Stimulated activated CD4-positive, alpha-beta T cell treated with anti-CD3 and anti-CD28 coated beads, TNF-alpha, amount 100 ng/mL, for 48 hours (primary cell): ENCODE measurements at places on chromosomes 11 and 22.

DNA sequence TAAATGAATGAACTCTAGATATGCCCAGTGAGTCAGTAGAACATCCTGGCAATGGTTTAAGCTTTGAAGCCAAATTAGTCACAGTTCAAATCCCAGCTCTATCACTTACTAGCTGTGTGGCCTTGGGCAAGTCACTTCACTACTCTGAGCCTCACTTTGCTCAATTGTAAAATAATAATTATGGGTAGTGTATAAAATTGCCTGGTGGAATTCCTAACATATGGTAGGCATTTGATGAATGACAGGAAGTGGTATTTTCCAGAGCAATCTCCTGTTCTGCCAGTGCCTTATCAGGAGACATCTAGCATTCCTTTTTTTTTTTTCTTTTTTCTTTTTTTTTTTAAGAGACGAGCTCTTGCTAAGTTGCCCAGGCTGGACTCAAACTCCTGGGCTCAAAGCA, 13.0 kb downstream of the SCN4B start:
- DNase-seq, result no peak

GRCh38 chr11:43360361-43361032, 1.8 kb downstream of the TTC17 start:
- no peak for DNase-seq

DNA sequence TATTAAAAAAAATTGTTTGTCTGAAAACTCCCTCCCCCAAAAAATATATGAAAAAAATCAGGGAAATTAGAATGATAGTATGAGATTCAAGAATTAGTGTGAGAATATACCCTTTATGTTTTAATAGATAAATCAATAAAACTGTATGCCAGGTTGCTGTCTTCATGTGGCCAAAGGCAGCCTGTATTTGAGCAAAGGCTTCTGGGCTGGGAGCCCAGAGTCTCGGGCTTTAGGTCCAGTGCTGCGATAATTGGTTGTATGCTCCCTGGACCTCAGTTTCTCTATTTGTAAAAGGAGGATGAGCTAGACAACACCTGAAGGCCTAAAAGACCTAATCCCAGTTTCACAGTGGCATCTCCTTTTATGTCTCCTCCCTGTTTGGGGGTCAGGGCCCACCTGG, 29.8 kb downstream of the THOC5 start:
- DNase-seq, result no peak

GRCh38 chr11:68146704-68147474, 25.7 kb upstream of the CHKA start:
- DNase-seq, result no peak

GRCh38 chr22:37079668-37080171, 28.2 kb downstream of the KCTD17 start:
- peak; percentile 85 for DNase-seq

GRCh38 chr22:41621911-41622179, 750 bp downstream of the XRCC6 start:
- no peak for DNase-seq

DNA sequence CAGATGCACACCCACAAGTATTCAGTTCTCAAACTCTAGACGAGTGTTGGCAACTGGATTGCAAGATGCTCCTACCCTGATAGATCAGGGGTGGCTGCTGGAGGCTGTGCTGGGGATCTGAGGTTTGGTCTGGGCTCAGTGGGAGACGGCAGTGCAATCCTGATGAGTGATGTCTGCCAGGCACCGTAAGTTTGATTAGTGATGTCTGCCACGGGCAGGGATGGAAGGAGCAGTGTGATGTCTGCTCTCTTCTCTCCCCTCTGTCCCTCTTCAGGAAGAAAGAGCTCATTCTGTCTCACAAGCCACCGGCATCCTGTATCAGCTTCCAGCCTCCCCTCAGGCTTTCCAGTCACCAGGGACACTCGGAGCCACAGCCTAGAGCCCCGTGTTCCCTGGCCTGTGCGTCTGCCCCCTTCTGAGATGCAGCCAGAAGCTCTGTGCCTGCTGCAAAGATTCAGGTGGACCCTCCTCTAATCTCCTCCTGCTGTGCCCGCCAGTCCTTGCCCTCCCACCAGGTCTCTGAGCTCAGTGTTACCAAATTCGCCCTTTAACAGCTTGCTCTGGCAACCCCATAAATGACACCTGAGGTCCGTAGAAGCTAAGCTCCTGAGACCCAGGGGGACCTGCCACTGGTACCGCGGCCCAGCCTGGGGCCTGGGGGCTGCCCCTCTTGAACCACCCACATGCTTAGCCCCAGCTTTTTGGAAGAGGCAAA, 19.9 kb downstream of the TP53I11 start:
- no peak for DNase-seq

GRCh38 chr11:78350646-78351165, 66.9 kb downstream of the GAB2 start:
- DNase-seq, result no peak

DNA sequence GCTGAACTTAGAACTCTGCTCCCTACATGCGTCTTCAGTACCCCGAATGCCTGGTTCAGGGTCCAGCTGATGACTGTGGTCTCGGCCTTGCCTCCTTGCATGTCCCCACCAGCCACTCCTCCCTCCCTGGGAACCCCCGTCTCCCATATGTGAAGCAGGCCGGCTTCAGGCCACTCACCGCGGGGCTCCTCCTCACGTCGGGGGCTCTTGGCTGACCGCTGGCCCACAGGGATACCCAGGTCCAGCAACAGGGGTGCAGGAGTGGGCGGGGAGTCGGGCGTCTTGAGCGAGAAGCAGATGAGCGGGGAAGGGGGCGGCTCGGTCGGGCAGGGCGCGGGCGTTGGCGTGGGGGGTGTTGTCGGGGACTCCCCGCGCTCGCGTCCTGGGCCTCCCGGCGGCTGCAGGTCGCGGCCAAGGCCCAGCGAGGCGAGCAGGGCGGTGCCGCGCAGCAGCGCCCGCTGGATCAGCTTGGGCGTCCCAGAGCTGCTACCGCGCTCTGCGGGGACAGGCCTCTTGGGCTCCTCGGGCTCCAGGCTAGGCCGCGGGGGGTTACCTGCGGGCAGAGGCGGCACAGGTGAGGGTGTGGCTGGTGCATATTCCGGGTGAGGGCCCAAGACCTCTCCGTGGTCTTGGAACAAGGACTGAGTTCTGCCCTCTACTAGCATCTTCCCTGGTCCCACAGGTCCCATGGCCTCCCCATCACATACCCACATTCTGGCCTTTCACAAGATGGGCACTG, 3.8 kb upstream of the KCNK7 start:
- no peak for DNase-seq

GRCh38 chr11:78351193-78351592, 66.4 kb downstream of the GAB2 start:
- DNase-seq, result no peak

GRCh38 chr11:129855086-129855485, 39.4 kb downstream of the TMEM45B start:
- no peak for DNase-seq

DNA sequence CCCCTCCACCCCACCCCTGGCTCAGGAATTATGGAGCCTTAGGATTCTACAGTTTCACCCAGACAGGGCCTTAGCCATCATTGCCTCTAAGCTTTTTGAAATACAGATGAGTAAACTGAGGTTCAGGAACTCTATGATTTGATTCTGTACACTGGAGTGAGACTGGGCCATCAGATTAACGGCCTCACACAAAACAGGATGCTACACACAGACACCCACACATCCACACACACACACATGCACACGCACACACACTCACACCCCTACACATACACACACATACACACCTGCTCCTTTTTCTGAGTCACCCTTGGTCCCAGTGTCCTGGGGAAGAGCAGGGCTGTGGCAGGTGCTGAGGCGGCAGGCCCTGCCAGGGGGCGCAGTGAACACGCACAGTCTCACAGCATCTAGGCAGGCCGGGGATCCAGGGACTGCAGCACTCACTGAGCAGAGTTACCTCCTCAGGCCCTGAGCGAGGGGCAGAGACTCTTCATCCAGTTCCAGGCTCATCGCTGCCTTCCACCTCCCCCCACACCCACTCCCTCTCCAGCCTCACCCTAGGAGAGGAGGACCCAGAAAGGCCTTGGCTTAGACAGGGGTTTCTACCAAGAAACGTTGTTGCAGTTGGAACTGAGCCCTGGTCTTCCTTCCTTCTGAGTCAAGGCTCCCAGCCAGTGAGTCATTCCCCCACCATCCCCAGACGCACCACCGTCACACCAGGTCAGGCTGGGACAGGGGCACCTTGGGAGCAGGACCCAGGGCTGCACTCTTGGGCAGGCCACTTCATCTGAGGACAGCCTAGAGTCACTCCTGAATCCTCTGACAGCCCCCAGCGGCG, 89.8 kb upstream of the PARVA start:
- no peak for DNase-seq

DNA sequence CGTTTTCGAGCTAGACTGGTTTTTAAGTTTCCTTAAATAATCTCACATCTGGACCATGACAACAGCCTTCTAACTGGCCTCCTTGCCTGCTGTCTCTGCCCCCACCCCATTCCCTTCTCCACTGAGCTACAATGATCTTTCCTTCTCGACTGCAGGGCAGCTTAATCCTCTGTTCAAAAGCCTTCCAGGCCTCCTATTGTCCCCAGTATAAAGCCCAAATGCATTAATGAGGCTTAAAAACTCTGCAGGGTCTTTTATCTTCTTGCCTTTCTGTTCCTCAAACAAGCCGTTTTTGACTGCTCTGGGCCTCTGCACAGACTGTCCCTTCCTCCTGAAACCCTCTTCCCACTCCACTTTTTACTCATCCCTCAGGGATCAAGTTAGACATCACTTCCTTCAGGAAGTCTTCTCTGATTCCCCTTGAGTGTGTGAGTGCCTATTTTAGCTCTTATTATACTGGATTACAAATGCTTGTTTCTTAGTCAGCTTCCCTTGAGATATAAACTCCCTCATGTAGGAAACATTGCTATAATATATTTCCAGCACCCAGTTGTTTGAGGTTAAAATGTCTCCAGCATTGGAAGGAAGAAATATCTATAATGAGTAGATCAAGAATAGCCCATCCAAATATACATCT, 23.6 kb upstream of the PAMR1 start:
- DNase-seq, result no peak

- DNase-seq, result no peak
Measured at GRCh38 chr22:25645266-25645665, 80.8 kb downstream of the GRK3 start.

DNA sequence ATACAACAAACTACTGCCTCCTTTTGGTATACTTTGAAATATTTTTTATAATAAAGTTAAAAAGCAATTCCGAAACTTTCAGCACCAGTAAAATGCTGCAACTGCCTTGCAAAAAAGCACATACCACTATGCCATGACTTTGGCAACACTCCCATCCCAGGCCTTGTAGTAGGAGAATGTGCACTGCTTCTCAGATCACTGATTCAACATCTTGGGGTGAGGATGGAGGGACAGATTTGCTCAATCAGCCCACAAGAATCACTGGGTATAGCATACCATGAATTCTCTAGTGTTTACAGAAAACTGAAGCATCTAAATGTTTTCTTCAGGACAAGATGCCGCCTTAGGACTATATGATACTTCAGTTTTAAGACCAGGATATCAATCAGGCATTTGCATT, 14.9 kb downstream of the EIF4ENIF1 start:
- DNase-seq, result no peak
